Posterior vena cava (tissue), 2 donors: ENCODE measurements at places on chromosomes 16 and 17.

- no peak for DNase-seq
These were observed 2.3 kb downstream of the NUDT16L1 start for GRCh38 chr16:4695473-4696171.

GRCh38 chr17:57527221-57528057, 217.7 kb downstream of the CCDC182 start:
- peak; percentile 44 for DNase-seq

DNA sequence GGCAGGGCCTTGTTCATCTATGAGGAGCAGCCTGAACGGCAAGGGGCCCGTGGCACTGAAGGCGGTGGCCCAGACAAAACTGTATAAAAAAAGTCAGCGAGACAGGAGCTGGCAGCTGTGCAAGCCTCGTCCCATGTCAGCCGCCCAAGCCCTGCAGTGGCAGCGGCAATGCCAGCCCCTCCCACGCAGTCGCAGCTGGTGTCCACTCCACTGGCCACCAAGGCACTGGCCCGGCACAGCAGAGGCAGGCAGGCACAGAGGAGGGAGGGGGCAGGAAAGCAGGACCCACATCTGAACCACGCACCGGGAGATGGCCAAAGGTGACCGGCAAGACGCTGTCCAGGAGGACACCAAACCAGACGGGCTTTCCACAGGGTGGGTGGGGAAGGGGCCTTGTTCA, 15.9 kb upstream of the C16orf95 start:
- DNase-seq: no peak

GRCh38 chr16:88494335-88495154, 41.5 kb downstream of the ZFPM1 start:
- DNase-seq: no peak

DNA sequence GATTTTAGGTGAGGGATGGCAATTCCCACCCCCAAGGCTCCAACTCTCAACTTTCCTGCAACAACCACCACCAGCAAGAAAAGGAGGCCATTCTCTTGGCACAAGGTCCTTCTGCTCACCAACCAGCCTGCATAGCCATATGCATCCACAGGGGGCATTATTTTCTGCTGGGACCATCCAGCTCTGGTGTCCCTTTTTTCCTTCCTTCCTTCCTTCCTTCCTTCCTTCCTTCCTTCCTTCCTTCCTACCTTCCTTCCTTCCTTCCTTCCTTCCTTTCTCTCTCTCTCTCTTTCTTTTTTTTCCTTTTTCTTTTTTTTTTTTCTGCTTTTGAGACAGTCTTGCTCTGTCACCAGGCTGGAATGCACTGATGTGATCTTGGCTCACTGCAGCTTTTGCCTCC, 21.1 kb upstream of the COX10 start:
- DNase-seq: no peak

DNA sequence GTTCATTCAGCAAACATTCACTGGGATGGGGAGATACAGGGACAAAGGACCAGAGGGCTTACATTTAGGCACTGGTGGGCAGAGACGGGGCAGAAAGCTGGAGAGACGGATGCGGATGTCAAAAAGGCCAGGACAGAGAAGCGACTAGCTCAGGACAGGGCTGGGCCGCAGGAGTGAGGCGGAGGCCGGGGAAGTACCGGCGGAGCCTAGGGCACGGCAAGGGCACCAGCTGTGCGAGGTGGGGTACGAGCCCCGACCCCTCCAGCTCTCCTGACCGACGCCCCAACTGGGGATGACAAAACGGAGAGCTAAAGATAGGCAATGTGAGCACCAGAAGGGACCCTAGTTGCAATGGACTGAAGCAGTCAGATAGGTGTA, 3.9 kb upstream of the SGCA start:
- DNase-seq: no peak

DNA sequence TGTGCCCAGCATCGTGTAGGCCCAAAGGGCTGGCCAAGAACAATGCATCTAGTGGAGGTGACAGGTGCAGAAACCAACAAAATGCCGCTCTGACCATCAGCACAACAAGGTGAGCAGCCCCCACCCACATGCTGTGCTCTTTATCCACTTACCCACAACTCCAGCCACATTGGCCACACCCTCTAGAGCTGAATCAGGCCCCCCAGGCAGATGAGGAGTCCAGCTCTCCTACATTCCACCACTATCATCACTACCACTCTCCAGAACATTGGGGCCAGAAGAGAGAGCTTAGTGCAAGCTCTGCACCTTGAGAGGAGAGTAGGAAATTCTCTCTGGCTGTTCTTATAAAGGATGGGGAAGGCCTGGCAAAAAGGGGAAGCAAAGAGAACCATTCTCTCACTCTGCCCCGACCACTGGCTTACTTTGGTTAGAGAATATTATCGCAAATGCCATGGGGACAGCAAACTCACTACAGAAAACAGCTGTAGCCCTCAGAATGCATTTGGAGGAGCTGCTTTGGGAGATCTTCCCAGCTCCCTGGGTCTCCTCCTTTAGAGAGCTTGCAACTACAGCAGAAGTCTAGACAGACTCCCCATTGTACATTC, 75.0 kb downstream of the TMEM132E start:
- no peak for DNase-seq

DNA sequence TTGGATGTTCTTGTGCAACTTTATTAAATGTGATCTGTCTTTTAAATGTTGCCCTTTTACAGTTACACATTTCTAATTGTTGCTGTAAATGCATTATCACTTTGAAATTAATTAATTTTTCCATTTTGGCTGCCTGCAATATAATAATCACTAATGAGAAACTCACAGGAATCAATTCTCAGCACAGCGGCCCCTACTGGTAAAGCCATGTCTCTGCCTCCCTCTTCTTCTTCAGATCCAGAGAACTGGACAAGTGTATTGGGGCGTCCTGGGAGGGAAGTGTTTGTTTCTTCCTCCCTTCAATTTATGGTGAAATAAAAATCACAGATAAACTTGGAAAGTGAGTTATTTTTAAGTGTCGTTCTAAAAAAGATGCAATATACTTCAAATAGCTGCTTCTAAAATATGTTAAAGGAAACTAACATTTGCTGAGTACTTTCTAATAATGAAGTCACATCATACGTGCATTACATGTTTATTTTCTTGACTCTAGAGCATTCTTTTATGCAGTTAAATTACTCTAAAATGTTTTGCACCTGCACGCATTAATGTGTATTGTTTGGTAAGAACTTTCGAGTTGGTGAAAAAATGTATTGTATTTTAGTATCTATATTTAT, 338.0 kb downstream of the WWOX start:
- DNase-seq: no peak

DNA sequence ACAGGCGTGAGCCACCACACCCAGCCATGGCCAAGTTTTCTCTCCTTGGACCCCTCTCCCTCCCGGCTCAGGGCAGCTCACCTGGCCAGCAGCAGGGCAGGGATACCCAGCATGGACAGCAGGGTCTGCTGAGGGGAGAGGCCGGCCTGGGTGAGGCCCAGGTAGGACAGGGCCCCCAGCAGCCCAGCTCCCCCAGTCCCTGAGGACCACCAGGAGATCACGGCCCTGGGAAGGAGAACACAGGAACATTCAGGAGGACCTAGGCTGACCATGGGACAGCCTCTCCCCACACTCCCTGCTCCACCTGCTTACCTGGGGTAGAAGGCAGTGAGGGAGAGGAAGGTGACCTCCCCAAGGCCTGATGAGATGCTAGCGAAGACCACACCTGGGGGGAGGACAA, 5.6 kb downstream of the CLN3 start:
- peak; percentile 45 for DNase-seq

DNA sequence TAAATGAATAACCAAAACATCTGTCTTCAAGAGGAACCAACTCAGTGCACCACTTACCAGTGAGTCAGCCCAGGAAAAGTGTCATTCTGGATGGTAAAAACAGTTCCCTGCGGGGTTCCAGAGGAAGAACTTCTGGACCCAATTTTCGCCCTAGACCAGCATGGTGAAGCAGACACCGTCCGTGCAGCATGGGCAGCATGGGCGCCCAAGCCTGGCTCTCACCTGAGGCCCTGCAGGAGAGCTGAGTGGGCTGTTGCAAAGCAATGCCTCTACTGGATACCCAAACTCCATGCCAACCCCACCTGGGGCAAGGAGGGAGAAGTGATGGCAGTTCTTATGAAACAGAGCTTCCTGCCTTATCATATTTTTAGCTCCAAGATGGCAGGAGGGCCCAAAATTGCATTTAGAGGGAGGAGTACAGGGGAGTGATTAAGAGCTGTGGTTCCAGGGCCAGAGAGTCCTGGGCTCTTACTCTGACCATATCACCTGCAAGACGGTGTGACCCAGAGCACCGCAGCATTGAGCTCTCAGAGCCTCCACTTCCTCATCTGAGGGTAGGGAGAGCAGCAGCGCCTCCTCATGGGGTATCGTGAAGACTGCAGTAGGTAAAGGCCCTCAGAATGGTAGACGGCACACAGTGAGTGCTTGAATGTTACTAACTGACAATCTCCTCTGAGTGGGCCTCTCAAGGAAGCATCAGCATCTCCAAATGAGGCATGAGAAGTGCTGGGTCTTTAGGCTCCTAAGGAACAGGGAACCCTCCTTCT, 16.6 kb upstream of the INPP5K start:
- DNase-seq: no peak

GRCh38 chr17:13541032-13541480, 60.7 kb downstream of the HS3ST3A1 start:
- no peak for DNase-seq

- peak; percentile 95 for DNase-seq
These were observed 14.7 kb upstream of the KLHL36 start for GRCh38 chr16:84633622-84634021.

DNA sequence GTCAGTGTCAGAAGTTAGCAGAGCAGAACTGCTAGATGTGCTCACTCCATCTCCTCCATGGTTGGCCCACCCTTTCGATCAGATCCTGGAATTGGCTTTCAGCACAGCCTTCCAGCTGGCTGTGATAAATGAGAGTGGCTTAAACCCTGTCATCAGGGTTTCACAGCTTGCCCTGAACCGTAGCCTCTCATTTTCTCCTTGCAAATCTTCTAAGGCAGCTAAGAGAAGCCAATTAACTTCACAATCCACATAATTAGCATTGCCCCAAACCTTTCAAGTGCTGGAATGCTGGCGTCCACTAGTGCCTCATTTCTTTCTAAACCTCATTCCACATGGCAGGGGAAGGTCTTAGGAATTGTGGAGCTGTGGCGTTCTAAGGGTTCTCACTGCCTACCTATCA, 21.7 kb downstream of the MILR1 start:
- DNase-seq: no peak

GRCh38 chr17:64326030-64326419, 63.0 kb upstream of the TEX2 start:
- no peak for DNase-seq

DNA sequence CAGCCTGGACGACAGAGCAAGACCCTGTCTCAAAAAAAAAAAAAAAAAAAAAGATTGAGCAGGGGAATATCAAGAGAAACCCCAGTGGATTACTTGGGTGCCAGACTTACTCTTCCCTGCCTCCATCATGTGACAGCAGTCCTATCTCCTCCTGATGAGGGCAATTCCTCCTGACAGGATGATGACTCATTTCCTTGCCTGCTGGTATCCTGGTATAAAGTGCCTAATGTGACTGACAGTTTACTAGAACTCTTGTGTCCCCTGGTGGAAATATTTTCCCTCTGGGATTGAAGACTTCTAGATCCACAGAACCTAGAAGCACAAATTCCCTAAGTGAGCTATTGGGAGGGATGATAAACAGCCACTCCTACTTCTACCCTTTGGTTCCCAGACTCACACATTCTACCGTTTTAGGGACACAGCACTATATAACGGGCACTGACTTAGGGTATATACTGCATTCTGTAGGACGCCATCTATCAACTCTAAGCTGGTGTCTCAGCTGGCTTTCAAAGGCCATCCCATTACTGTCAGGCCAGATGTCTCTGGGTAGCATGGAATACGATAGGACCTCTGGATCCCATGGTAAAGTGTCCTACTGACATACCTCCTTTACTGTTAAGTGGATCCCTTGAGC, 114.6 kb upstream of the MED13 start:
- DNase-seq: no peak

DNA sequence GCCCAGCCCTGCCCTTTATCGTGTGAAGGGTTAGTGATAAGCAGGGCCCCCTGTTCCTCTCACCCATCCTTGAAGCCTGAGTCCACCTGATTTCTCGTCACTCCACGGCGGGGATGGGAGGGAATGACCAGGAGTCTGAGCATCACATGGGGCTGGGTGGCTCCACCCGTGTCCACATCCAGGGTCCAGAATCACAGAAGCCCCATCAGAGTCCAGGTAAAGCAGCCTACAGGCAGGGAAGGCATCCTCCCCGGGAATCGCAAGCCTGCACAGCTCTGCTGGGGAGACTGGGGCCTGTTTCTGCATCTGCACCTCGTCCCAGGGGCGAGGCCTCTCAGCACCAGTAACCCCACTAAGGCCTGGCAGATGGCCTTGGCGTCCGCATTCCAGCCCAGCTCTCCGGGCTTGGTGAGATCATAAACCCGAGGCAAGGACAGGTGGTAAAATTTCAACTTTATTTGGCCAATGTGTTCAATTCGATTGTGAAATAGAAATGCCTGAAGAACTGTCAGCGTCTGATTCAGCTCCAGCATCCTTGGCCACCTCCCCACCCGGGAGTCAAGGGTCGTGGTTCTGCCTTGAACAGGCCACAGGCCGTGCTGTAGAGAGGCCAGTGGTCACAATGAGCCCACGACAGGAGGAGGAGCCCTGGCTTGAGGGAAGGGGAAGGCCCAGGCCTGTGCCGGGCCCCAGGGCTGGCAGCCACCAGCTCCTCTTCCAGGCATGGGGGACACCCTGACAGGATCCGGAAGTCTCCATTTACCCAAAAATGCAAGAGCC, 8.1 kb upstream of the PPP1R27 start:
- DNase-seq: no peak

DNA sequence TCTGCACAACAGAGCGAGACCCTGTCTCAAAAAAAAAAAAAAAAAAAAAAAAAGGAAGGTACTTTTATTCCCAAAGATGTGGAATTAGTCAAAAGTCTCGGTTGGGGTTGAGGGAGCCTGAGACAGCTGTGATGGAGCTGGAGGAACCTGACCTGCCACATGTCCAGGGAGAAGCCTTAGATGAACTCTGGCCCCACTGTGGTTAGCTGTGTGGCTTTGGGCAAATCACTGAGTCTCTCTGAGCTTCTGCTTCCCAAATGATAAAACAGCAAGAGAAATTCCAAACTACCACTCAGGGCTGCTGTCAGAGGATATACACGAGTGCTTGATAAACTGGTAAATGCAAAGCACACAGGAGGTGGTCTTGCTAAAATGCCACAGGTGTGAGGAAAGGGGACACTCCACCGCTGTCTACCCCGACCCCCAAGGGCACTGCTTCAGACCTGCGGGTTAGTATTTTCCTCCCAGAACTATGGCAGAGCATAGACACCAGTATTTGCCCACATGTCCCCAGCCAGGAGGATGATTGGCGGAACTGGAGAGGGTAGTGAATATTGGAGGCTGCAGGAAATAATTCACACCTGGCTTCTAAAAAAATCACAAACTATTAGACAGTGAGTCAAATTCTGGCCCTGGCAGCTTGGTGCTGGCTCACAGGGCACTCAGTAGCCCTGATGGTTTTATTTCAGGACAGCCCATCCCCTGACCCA, 14.7 kb downstream of the DRC3 start:
- DNase-seq: no peak

GRCh38 chr16:70527315-70527996, 3.8 kb downstream of the SF3B3 start:
- DNase-seq: no peak
